ENCODE measurements at places on chromosomes 6 and 20.

DNA sequence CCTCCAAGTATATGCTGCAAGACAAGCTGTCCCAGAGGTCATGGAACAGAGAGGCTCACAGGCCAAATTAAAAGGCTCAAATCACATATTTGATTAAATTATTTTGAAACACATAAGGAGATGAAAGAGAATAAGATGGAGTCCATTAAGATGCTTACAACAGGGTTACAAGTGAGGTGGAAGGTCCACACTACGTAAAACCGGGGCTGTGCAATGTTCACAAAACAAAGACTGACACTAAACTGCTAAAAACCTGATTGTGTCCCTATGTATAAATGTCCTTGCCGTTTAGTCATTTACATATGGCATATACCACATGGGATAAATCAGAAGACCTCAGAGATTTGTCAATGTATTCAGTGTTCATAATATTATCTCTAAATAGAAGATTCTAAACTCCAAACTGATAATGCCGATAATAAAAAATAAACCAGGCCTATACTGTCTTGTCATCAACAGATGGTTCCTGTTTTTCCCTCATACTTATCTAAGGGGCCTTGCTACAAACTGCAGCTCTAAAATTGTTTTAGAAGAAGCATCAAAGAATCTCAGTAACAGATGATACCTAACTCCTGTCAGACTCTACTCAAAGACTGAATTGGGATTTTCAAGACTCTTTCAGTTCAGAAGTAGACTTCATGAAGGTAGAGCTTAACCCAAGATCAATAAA, 51.8 kb upstream of the RIPOR2 start:
- DNase-seq, result no peak

GRCh38 chr6:167689751-167690150, 137.0 kb upstream of the AFDN start:
- no peak for DNase-seq

DNA sequence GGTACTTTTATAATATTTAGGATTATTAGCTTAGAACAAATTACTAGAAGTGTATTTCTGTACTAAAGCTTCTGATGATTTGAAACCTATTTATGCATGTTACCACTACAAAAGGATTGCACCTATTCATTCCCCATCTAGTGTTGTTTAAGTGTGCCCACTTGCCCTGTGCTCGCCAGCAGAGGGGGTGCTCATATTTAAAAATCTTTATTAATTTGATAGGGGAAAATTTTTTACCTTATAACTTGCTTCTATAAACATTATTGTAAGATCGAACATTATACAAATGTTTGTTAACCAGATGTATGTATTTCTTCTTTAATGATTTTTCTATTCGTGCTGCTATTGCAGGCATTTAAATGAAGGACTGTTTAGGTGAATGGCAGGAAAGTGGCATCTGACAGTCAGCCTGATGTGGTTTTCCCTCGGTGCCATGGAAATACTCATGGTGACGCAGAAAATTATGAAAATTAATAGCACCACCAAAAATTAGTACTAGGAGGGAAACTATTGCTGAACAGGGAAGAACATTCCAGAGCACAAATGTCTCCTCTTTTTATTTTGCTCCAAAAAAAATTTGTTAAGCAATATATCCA, 44.1 kb upstream of the FNDC1 start:
- DNase-seq, result no peak

DNA sequence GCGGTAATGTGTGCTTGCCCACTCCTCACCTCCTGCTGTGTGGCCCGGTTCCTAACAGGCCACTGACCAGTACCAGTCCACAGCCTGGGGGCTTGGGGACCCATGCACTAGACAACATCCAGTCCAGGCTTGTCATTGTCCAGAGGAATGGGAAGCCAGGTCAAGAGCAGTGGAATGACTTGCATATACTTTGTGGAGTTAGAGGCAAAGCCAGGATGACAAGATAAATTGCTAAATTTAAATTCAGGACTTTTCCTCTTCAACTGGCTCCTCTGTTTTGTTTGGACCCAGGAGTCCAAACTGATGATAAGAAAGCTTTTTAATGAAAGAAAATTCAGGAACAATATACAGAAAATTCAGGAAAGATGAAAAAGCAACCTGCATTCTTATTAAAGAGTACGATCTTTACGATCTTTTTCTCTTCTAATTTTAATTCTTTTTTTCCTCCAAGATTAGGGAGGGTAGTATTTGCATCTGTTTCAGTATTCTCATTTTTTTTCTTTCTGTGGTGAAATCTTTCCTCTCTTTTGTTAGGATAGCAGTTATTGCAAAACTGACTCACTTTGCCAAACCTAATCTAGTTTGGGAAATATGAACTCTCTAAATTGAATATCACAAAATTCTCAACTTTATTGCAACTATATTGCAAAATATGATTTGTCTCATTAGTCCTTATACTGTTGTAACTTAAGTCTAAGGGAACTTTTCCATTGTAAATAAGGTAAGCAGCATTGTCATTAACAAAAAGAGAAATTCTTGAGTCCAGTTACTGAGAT, 48.2 kb downstream of the DCBLD1 start:
- DNase-seq, result no peak

GRCh38 chr6:80641591-80641990, 535.1 kb downstream of the BCKDHB start:
- DNase-seq, result no peak

GRCh38 chr20:17609811-17610377, 40.0 kb downstream of the DSTN start:
- DNase-seq, result no peak

DNA sequence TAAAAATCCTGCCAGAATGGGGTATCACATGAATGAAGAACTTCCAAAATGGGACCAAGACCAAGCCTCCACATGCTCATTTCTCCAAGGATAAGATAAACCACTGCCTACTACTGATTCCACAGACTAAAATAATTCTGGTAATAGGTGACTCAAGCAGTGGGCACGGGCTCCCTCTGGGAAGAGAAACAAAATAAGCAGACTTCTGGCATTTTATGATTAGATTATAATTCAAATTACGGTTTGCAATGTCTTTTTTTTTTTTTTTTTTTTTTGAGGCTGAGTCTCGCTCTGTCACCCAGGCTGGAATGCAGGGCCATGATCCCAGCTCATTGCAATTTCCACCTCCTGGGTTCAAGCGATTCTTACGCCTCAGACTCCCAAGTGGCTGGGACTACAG, 16.0 kb downstream of the UQCC1 start:
- no peak for DNase-seq

- DNase-seq, result no peak
Observed at GRCh38 chr6:163712566-163712961, 298.0 kb downstream of the QKI start.

GRCh38 chr6:131206463-131207251, 71.4 kb downstream of the AKAP7 start:
- DNase-seq, result no peak

DNA sequence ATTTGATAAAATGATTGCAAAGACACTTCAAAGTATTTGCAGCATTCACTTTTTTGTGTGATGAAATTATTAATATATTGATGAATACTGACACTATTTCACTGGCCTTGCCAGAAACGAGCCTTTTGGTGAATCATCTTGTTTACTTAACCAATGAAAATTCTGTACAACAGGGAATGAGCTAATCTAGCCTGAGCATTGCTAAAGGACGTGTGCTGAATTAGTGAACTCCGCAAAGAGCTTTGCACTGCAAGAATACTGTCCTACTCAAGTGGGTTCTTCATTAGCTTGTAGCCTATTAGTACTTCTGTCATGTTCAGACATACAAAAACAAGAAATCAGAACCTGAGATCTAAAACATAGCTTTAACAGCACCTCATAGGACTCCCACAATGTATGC, 172.0 kb upstream of the NRSN1 start:
- no peak for DNase-seq

DNA sequence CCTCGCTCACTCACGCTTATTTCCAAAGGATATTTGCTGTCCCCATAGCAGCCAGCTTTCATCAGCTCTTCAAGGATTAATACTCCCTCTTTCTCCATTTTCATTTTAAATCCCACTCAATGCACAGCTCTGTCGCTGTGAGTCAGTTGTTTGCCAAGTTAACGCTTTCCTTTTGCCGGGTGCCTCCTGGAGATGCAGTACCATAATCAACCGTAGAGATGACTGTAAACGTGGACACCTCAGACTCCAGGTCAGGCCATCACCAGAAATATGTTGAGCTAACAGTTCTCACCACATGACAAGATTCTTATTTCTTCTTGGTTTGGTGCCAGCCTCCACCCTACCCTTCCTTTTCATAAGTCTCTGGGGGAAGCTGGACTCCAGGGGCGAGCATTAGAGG, 66.6 kb upstream of the TAB2 start:
- no peak for DNase-seq

DNA sequence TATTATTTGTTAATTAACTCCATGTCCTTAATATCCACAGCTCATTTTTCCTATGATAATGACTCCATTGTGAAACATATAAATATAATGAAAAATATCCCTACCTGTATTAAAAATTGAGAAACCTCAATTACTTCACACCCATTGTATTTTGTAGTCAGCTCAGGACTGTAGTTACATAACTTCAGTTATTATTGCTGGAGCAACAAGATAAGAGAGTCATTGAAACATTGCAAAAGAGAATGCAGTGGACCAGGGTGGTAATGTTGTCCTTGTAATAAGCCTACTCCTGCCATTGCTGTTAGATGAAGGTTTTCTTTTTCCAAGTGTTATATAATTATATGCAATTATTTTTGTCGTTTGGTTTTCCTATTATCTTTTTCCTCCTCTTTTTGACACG, 184.4 kb downstream of the PRL start:
- DNase-seq, result no peak

- no peak for DNase-seq
Observed at GRCh38 chr6:50093938-50094272, 44.2 kb upstream of the DEFB112 start.

DNA sequence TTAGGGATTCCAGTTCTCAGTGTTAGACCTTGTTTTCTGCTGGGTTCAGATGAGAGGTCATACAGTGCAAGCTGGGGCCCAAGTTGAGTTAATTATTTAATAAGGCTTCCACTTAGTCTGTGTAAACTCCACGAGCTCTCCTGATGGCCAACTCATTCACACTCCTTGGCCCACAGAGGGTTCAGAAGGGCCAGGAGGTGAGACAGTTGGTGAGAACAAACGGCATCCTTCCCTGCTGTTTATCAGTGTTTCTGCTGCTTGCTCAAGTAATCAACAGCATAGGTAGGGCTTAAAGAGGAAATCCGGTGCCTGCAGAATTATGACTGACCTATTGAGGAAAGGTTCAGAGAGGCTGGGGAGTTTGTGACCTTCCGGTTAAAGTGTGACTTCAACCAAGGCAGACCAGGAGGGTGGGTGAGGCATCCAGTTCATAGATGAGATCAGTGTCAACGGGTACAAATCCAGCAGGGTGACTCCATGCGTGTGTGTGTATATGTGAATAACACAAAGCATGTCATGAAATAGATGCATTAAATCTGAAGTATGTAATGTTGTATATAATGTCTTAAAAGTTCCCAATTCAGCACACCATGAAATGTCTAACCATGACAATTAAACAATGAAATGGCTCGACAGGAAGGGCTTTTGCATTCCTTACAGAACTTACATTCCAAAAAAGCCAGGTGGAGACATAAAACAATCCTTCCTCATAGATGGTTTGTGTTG, 37.4 kb upstream of the BCAS1 start:
- DNase-seq, result no peak

GRCh38 chr6:84902354-84902928, 138.0 kb upstream of the TBX18 start:
- DNase-seq, result no peak

Measured in activated CD8-positive, alpha-beta memory T cell treated with anti-CD3 and anti-CD28 coated beads, Interleukin-2, amount 50 U/mL, for 4 hours (primary cell).